AG20443 (cell line): ENCODE measurements at places on chromosomes 11 and 22.
A peak's percentile ranks its signal among the peaks of the same experiment; 100 is the strongest.

DNA sequence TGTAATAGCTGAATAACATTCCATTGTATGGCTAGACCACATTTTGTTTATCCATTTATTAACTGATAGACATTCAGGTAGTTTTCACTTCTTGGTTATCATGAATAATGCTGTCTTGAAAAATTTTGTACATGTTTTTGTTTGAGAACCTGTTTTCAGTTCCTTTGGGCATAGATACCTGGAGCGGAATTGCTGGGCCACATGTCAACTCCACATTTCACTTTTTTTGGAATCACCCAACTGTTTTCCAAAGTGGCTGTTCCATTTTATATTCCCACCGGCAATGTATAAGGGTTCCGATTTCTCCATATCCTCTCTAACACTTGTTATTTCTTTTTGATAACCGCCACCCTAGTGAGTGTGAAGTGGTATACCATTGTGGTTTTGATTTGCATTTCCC, 184.3 kb downstream of the LARGE1 start:
- no peak for DNase-seq

GRCh38 chr11:58675334-58676155, 53.1 kb downstream of the CNTF start:
- DNase-seq, result peak; percentile 93

DNA sequence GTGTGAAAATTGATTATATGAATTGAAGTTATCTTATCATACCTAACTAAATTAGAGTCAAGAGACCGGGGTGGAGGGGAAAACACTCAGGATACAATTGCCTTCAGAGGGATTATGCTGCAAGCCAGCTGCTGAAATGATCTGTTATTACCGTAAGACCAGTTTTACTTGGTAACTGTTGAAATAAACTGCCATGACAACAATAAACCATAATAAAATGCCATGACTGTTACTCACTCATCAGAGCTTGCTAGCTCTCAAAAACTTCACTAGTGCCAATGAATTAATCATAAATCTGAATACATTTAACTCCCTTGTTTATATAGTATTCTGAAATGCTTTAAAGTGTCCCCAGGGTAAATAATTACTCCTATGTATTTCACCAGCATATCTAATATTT, 68.2 kb downstream of the CASP12 start:
- peak; percentile 40 for DNase-seq

- no peak for DNase-seq
Measured at GRCh38 chr22:39915295-39915726, 14.4 kb downstream of the GRAP2 start.

GRCh38 chr11:118175031-118175992, 1.1 kb downstream of the SCN2B start:
- DNase-seq, result peak; percentile 36
